ENCODE measurements at places on chromosomes 12 and 14.

GRCh38 chr14:63406333-63406732, 87.6 kb upstream of the GPHB5 start:
- peaks cover 9% of the 10 kb centered on the region for H3K4me1 ChIP-seq
- H3K27me3 ChIP-seq = no peaks in the 10 kb centered on the region
- H3K27ac ChIP-seq = no peak overlapping the region

DNA sequence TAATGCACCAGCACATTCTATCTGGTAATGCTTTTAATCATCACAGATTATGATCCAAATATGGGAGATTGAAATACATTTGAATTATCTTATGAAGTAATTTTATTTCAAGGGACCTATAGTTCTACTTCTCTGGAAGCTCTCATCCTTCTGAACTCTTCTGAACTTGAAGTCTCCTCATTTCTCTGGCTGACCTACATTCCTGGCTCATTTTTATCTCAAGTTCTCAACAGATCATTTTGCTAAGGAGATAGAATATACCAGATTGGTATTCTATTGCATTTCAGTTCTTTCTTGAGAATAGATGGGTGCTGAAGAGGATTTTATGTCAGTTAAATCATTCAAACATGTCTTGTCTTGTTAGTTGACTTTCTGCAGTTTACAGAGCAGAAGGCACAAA, 7.9 kb downstream of the HMGA2 start:
- no peak overlapping the region for H3K27ac ChIP-seq
- peaks cover 41% of the 10 kb centered on the region for H3K27me3 ChIP-seq
- no peak for DNase-seq

DNA sequence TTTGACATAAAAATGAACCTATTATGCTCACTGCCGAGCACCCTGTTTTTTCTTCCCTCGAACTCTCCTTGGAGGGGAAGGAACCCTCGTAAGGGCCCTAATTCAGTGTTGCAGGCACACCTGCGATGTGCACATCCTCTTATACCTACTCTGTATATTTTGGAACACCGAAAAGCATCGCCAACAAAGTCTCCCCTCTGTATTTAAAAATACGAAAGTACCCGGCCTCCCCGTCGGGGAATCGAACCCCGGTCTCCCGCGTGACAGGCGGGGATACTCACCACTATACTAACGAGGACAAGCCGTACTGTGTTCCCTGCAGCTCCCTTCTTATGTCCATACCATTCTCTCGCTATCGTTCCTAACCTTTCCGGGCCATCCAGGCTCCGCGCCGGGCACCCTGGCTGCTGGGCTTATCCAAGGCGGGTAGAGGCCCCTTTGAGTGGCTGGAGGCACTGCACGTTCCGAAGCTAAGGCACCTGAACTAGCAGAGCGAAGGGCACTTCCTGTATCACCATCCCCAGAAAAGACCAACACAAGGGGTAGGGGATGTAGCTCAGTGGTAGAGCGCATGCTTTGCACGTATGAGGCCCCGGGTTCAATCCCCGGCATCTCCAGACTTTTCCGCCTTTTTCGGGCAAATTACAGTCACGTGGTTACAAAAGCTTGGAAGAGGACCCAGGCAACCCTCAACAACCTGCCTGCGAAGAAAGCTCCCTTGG, 25.1 kb upstream of the UBC start:
- peak; percentile 94 for DNase-seq
- H3K4me3 ChIP-seq = no peak overlapping the region
- peaks cover 2% of the 10 kb centered on the region for H3K36me3 ChIP-seq
- H3K27ac ChIP-seq = no peak overlapping the region
- H3K27me3 ChIP-seq = no peaks in the 10 kb centered on the region
- H3K4me1 ChIP-seq = peaks cover 8% of the 10 kb centered on the region

- no peaks in the 10 kb centered on the region for H3K27me3 ChIP-seq
- no peak overlapping the region for H3K27ac ChIP-seq
- DNase-seq = no peak
Observed at GRCh38 chr12:103799504-103799856, 41.6 kb downstream of the NT5DC3 start.
